Right ventricle myocardium inferior (tissue), 1 donor: ENCODE measurements at places on chromosomes 2 and 18. TPM values are rescaled to one million over a fixed set of nuclear protein-coding genes. Genes with fewer than 3 reads are reported as not detected.
A peak's percentile ranks its signal among the peaks of the same experiment; 100 is the strongest.

- peak; percentile 33 for DNase-seq
Observed at GRCh38 chr2:241489733-241490680, 18.4 kb downstream of the STK25 start.

- no peak for DNase-seq
Observed at GRCh38 chr2:199348871-199349270, 108.9 kb downstream of the SATB2 start.

DNA sequence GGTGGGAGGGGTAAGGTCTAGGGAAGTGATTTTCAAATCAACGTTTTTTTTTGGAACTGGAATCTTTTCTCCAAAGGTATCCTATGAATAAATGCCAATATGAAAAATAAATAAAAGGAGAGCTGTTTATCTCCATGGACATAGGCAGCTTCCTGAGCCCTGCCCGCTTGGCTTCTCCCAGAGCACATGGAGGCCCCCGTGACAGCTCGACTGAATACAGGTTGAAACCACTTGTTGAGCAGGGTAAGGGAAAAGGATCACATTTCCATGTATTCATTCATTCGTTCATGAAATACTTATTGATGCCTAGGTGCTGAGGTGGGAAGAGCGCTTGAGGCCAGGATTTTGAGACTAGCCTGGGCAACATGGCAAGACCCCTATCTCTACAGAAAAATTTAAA is 64.8 kb downstream of the MARCHF4 start:
- DNase-seq, result no peak

GRCh38 chr2:60794271-60794863 is 38.3 kb downstream of the PAPOLG start:
- DNase-seq, result no peak

GRCh38 chr18:51716277-51716676 is 518.8 kb upstream of the MEX3C start:
- no peak for DNase-seq

DNA sequence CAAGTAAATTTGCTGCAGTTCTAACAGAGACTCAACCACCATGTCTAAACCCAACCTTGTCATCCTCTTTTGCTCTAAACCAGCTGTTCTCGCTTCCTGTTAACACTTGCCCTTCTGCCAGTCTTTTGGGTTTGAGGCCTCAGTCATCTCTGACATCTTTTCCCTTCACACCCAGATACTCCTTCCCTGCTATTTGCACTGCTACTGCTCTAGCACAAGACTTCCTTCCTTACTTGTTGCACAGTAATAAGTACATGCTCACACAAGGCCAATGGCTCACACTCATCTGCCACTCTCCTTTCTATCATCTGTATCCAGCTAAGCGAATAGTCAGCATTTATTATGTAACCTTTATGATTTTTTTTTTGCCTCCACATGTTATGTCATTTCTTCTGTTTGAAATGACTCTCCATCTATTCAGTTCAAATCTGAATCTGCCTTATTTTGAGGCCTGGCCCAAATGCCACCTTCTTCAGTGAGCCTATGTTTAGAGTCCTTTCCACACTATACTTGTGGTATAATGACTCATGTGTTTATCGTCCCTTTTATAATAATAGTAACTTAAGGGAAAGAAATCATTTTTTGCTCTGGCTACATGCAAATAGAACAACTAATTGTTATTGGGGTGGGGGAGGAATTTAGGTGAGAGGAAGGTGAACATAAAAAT is 22.5 kb upstream of the CDKL4 start:
- DNase-seq, result no peak

TYMS gene
- 6.0 TPM for total RNA-seq

DSG3 gene
- not detected for total RNA-seq

CHAC2 gene
- 6.8 TPM for total RNA-seq

TEX44 gene
- not detected for total RNA-seq
